ENCODE measurements at places on chromosomes 6 and 20.

- DNase-seq, result peak; percentile 25
Observed at GRCh38 chr6:85669735-85670194, 27.1 kb upstream of the SYNCRIP start.

DNA sequence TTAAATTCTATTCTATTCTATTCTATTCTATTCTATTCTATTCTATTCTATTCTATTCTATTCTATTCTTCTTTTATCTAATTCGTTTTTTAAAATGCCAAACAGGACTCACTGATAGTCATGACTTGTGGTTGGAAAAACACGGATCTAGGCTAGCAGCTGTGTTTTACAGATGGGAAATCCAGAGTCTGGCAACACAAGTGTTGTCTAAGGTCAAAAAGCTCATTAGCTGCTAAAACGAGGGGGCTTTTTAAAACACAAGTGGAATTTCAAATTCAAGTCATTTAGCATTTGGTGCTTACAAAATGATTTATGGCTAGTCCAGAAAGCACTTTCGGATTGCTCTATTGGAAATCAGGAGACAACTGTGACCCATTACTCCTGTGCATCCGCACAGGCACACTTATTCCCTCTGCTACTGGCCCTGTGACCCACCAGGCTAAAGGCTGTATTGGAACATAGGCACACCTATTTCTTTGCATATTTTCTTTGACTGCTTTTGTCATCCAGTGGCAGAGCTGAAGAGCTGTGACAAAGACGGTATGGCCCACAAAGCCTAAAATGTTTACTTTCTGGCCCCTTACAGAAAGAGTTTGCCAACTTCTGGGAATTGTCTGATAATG is 17.8 kb upstream of the MLIP start:
- no peak for DNase-seq

DNA sequence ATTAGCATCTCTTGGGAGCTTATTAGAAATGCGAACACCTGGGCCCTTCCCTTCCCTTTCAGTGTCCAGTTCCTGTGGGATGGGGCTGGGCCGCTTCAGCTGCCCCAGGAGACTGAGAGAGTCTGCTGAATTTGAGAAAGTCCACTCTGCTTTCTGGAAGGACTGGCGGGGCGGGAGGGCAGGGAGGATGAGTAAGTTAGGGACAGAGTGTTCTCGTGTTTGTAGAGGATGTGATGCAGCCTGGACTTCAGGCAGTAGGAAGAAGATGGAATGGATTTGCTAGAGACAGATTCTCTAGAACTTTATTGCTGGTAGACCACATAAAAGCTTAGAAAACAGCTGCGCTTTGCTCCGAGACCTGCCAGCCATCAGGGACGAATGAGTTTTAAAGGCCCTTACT is 1.1 kb upstream of the TULP4 start:
- no peak for DNase-seq

GRCh38 chr6:93407186-93407585 is 12.2 kb downstream of the EPHA7 start:
- DNase-seq, result no peak

All from T-helper 22 cell (primary cell).